HEK293T (cell line): ENCODE measurements at places on chromosomes 2 and 18.
A peak's percentile ranks its signal among the peaks of the same experiment; 100 is the strongest.

- DNase-seq, result no peak
Measured at GRCh38 chr18:45050712-45051601, 370.3 kb downstream of the SETBP1 start.

DNA sequence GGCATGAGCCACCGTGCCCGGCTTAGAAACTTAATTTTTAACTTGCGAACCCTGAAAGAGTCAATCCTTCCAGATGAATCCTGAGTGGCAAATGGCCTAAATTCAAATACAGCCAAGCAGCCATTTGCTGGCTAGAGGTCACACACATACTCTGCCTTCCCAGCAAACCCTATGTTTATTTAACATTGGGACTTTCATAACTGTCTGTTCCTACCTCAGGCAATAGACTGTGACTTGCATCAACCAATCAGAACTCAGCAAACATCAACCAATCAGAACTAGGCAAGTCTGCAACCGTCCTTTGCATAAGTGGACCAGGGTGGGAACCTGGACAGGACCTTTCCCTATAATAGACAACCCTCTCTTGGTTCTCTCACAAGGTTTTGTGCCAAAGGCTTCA lies 127.5 kb downstream of the DTNB start:
- DNase-seq, result no peak

- no peak for DNase-seq
Measured at GRCh38 chr18:48922801-48923730, 27.7 kb downstream of the SMAD7 start.

GRCh38 chr18:79384834-79385233 lies 10.9 kb upstream of the NFATC1 start:
- no peak for DNase-seq

DNA sequence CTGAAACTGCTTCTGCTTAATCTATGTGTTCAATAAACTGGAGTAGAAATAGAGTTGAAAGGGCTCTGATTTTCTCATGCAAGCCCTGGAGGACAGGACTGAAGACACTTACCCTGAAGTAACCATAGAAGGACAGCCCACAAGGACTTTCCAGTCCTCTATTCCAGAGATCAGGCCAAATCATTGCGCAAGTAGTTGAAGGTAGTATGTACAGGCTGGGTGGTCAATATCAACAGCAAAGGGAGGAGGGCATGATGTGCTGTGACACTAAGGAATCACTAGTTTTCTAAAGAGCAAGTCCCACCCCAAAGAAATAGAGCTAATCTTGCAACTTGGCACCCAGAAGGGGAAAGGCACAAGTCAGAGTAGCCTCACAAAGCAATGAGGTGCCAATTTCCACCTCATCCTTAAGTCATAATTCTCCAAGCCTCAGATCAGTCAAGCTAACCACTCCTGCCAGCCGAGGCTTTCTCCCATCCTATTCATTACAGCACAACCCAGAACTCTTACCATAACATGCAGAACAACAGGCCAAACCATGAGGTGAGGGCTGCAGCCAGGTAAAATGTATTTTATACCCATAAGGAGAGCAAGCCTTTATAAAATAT lies 533.5 kb downstream of the TNS1 start:
- DNase-seq, result no peak

DNA sequence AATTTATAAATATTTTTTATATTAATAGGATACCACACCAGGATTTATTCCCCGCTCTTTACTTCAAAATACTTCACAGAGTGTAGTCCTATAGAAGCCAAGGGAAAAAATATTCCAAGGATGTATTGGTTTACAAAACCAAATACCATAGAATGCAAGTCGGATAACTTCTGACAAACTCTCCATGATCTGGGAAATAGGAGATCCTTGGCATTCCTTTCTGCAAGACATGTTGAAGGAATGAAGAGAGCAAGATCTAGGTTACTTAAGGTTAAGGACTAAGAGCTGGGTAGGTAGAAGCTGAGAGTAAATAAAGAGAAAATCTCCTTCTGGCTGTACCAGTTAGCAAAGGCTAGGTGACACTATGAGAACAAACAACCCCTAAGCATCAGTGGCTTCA lies 141.2 kb downstream of the LRATD1 start:
- no peak for DNase-seq

GRCh38 chr18:77132369-77133050 lies at the start of gene MBP:
MBP (minus strand) TSS chr18:77132783; CDS start chr18:77105261, 27,522 bp downstream.
- peak; percentile 12 for DNase-seq

DNA sequence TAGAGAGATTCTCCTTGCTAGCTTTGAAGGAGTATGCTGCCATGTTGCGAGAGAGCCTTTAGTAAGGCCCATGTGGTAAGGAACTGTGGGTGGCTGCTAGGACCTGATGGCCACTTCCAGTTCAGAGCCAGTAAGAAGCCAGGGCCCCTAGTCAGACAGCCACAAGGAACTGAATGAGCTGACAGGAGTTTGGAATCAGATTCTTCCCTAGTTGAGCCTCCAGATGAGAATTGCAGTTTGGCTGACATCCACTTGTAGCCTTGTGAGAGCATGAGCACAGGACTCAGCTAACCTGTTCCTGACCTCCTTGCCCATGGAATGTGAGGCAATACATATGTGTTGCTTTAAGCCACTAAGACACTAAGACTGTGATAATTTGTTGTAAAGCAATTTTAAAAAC lies 1.2 kb upstream of the WDR7 start:
- DNase-seq, result no peak

- DNase-seq, result no peak
Measured at GRCh38 chr2:3868012-3868805, 164.8 kb downstream of the DCDC2C start.

DNA sequence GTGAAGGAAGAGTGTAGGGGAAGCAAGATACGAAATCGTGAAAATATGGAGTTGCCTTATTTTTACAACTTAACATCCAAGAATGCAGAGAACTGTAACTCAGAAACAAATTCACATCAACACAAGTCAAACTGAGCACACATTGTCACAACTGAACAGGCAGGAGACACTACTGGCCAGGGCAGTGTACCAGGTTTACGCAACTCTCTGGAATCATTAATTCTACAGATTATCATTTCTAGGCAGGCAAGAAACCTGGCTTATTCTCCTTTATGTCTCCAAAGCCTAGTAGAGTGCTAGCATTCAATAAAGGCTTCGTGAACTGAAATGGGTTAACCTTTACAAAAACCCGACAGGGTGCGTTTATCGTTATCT lies 584 bp downstream of the COA5 start:
- DNase-seq, result no peak

- DNase-seq, result no peak
Measured at GRCh38 chr2:16656784-16657391, 8.7 kb downstream of the CYRIA start.

GRCh38 chr18:79919089-79919488 lies 32.4 kb downstream of the SLC66A2 start:
- no peak for DNase-seq

GRCh38 chr2:21422050-21422449 lies 298.3 kb downstream of the TDRD15 start:
- peak; percentile 51 for DNase-seq

DNA sequence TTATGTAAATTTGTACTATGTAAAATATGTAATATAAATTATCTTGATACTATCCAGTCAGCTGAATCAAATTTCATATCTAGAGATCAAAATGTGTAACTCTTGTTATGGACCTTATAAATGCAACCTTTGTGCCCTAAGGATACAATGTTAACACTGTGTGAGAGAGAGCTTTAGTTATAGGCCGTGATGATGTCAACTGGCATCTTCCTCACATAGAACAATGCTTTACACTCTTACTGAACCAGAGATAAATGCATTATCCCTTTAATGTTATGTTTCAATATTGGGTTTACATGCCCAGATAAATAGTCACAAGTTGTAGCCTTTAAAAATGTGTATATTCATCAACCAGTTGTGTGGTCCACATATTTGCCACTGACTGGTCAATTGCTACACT lies 115.1 kb downstream of the KCNJ3 start:
- no peak for DNase-seq

DNA sequence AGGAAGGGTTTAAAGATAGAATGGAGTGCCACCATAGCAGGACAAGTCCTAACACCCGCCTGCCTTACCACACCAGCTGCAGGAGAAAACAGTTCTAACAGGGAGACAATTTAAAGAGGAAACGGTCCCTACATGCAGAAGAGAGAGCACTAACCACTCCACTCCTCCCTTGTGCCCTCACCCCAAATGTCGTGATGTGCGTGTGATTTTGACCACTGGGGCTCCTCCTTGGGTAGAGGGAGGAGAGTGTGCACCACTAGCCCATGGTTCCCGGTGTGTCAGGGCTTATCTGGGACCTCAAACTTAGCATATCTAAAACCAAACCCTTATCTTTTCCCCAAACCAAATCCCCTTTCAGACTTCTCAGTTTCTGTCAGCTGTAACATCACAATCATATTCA lies 105.5 kb upstream of the CCDC68 start:
- DNase-seq, result no peak

DNA sequence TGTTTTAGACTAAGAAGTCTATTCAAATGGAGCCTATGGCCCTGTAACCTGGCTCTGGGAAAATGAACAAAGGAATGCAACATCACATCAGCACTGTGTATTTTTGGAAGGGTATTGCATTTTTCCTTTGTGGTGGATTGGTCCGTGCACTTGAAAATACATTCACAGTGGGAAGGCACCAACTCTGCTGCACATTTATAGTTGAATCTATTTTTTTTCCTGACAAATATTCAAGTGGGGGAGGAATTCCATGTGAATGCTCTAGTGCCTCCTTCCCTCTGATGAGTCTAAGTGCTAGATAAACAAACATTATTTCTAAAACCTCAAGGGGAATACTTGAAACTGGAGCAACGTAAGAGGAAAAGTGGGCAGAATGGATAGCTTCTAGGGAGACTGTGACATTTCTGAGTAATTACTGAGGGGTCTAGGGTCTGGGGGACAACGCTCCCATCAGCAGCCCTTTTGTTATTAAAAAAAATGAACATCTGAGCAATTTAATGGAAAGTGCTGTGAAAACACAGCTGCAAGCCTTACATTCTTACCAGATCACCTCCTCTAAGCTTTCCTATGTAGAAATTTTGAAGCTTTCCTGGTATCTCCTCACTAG lies 208.2 kb downstream of the SLC8A1 start:
- no peak for DNase-seq

- no peak for DNase-seq
Measured at GRCh38 chr2:202152104-202152715, 79.2 kb downstream of the KIAA2012 start.
